ENCODE measurements at places on chromosomes 2 and 18. TPM values are rescaled to one million over a fixed set of nuclear protein-coding genes. Genes with fewer than 3 reads are reported as not detected.

COLEC12 gene
- total RNA-seq = 9.5 TPM

DYNAP gene
- total RNA-seq = not detected

CAPN10 gene
- total RNA-seq = 27.8 TPM

TTLL4 gene
- 93.4 TPM for total RNA-seq

ADGRF3 gene
- not detected for total RNA-seq

PRKAG3 gene
- not detected for total RNA-seq

AQP4 gene
- total RNA-seq = not detected

DNA sequence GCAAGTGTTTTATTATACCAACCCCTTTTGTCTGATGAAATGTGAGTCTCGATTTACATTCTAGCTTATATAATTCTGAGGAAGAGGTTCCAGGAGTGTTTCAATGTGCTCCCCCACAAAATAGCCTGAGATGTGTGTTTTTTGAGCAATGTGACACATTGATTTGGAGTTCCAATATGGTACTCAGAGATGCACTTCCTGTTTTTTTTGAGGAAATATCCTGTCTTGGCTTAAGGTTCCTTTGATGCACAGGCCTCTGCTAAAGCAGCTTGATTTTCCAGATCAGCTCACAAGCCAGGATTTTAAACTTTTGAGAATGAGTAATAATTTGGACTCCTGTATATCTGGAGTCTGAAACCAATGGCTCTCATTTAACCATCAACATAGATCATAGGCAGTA, 221.4 kb downstream of the ACTR3 start:
- DNase-seq = no peak

DNA sequence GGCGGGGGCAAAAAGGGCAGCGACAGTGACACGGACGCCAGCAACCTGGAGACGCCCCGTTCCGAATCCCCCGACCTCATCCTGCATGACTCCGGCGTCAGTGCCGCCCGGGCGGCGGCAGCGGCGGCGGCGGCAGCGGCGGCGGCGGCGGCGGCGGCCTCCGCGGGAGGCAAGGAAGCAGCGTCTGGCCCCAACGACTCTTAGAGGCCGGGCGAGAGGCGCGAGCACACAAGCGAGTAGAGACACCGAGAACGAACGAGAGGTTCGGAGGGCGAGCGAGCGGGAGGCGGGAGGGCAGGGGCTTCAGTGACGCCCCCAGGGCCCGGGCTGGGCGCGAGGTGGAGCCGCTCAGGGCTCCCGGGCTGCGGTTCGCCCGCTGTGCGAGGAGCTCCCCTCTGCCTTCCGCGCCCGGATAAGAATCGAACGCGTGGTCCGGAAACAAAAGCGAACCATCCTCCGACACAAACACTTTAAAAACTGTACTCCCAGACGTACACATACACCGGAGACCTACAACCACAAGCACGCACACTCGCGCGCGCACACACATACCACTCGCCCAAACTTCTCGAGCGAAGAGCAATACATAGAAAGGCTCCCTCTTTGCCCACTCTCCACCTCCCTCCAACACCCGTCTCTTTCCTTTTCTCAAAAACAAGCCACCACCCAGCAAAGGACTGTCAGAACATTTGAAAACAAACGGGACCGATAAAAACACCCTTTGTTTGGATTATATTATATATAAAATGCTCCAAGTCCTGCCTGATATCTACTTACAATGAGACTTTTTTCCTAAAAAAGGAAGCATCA, 2.8 kb downstream of the SP9 start:
- no peak for DNase-seq

DNA sequence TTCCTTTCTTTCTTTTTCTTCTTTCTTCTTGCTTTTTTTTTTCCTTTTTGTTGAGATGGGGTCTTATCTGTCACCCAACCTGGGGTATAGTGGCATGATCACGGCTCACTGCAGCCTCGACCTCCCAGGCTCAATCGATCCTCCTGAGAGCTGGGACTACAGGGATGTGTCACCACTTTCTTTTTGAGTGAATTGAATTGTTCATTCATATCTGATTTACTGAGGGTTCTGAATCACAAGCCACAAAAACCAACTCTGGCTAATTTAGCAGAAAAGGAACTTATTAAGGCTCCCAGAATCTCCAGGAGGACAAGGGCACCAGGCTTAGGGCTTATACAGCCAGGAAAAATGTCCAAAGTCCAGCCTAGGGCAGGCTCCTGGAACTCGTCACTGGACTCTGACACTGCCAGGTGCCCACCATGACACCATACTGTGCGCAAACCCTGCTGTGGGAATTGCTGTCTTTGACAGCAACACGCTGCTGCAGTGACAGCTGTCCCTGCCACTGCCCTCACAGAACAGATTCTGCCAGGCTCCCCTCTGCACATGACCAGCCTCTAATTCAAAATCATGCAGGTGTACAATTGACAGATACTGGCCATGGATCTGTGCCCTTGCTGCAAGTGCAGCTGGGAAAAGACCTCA, 42.9 kb upstream of the EML6 start:
- no peak for DNase-seq

DNA sequence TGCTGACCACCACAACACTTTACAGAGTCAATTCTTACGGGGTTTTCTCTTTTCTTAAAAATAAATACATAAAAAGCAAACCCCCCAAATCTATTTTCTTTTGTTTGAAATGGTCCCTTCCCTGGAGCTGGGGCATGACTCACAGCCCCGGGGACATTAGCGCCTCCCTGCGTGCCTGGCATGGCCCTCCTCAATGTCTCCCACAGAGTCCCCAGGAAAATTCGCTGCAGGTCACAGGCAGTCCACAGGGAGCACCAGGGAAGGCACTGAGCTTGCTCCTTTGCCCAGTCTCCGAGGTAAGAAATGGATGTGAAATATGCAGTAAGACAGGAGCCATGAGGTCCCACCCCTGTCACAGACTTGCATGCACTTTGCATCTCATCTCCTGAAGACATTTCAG, 142.5 kb downstream of the LAMA1 start:
- DNase-seq = no peak

DNA sequence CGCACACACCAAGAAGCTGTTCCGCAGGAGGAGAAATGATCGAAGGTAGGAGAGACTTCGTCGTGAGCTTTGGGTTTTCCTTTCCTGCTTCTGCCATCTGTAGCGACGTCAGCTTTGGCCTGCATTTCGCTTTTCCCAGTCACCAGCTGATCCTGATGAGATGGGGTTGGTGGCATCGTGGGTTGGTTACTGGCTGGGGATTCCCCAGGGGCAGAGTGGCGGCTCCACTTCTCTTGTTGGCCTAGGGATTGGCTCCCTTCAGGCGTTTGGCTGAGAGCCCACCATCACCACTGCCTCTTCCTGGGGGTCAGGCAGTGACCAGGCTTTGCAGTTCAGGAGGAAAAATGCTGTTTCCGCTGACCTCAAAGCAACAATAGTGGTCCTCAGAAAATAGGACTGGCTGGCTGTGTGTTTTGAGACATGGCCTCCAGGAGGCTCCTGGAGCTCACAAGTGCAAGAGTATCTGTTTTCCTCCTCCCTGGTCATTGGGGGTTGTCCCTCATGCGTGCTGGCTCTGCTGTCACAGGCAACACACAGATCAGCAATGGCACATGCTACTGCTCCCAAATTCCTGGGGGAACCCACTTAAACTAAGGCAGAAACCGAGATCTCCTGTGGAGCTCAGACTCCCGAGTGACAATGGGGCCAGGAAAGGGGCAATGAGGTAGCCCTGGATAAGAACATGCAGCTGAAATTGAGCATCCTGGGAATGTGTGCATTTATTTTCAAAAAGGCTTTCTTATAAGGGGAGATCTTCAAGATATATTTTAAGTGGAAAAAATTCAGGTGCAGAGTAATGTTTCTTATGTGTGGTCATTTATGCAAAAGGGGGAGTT, 173.0 kb downstream of the CTIF start:
- no peak for DNase-seq

GRCh38 chr18:77505499-77505898, 255.9 kb downstream of the GALR1 start:
- DNase-seq = no peak

GRCh38 chr2:38386377-38386776, 9.3 kb upstream of the ATL2 start:
- no peak for DNase-seq

DNA sequence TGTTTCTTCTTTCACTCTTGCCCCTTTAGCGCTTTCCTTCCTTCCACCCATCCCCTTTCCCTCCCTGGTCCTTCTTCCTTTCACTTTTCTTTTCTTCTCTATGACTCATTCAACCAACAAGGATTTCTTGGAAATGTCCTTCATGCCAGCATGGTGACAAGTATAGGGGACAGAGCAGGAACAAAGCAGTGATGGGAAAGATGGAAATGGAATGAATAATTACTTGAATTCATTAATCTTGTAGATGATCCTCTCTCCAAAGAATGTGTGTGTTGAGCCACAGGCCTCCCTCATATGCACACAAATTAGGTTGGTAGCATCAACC, 1.5 kb downstream of the VAMP5 start:
- no peak for DNase-seq

GRCh38 chr2:207110715-207111114, 55.0 kb downstream of the KLF7 start:
- DNase-seq = no peak

GRCh38 chr2:239814116-239814860, 210.9 kb downstream of the NDUFA10 start:
- peak; percentile 75 for DNase-seq
